ENCODE measurements at places on chromosomes 1 and 21.

DNA sequence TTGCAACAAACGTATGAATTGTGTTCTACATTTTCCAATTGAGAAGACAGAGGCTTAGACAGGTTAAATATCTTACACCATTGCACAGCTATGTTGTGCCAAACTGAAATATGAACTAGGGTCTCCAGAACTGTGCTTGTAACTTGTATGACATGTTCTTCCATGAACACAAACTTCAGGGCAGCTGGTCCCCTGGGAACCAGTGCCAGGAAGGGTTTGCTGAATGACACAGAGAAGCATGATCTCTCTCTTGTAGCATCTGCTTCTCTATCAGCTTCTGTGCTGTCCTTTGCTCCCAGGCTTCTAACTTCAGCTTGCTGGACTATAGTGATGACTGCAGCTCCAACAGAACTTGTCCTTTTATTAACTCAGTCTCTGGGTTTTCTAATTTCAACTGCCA lies 385.5 kb downstream of the SIPA1L2 start:
- no peak for DNase-seq

- DNase-seq, result no peak
These were observed 92.9 kb downstream of the PIGK start for GRCh38 chr1:77126307-77126706.

DNA sequence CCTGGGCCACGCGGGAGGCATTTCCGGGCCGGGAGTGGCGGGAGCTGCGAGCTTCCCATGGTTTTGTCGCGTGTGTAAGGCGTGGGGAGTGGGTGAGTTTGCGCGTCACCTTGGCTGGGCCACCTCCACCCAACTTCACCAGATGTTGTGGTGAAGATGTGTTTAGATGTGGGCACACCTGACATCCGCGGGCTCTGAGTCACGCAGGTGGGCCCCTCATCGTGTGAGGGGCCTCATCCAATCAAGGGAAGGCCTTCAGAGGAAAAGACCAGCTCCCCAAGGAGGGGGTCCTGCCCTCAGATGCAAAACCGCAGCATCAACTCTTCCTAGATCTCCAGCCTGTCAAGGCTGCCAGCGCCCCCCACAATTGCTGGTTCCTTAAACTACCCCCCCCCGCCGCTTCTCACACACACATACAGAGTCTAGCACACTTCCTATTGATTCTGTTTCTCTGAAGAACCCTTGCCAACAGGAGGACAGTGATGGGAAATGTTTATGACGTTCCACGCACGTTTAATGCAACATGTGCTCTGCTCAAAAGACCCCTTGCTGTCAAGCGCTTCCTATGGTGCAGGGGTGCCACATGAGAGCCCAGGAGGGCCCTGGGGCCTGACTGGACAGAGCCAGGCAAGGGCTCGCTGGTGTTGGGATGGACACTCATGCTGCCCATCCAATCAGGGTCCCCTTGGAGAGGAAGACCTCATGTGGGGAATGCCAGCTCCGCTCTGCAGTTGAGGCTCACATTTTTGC lies 11.9 kb downstream of the ACTRT2 start:
- DNase-seq, result no peak

DNA sequence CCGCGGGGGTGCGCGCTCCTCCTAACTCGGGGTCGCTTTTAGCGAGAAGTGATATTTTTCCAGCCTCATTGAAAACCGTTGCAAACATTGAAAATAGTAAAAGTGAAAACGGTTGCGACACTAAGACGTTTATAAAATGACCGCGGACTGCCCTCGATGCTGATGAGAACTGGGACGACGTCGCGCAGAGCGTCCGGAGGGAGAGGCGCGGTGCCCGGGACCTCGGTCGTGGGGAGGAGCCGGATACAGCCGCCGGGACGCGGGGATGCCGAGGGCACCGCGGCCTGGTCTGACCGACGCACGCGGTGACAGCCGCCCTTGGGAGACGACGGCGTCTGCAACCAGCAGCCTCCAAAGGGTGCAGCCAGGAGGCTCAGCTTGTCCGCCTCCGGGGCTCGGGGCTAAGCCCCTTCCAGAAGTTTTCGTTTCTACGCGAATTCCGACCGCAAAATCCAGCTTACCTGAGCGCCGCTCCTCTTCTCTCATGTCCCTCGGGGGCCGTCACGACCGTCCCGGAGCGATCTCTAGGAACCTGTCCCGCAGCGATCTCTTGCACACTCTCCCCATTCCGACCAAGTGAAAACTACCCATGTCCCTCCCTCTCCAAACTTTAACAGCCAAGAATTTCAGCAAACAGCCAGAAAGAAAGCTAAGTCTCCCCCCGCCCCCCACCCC lies 144.4 kb upstream of the ETS2 start:
- no peak for DNase-seq

DNA sequence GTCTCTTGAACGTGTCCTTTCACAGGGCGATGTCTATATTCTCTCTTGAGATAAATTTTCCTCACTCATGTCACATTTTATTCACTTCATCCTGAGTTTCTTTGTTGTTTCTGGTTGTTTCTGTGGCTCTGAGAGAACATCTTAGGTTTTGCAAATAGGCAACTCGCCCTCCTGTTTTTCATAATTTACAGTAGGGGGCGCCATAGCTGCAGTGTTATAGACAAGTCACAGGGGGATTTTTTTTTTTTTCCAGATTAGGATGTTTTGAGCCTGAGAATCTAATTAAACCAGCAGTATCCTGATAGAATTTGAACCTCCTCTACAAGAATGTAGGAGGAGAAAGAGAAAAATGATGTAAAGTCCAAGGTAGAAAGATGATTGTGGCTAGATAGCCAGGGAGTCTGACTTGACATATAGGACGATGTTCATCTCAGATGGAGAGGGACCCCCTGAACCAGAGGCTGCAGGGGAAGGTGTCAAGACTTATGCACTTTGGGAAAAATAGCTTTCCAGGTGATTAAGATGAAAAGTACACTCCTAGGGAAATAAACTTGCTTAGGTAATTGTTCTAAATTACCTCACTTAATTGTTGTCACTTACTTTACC lies 76.3 kb downstream of the ZP4 start:
- DNase-seq, result no peak

All from stimulated activated CD4-positive, alpha-beta T cell treated with anti-CD3 and anti-CD28 coated beads, TNF-alpha, amount 100 ng/mL, for 1 hour (primary cell).